ENCODE measurements at places on chromosomes 7 and 10.

DNA sequence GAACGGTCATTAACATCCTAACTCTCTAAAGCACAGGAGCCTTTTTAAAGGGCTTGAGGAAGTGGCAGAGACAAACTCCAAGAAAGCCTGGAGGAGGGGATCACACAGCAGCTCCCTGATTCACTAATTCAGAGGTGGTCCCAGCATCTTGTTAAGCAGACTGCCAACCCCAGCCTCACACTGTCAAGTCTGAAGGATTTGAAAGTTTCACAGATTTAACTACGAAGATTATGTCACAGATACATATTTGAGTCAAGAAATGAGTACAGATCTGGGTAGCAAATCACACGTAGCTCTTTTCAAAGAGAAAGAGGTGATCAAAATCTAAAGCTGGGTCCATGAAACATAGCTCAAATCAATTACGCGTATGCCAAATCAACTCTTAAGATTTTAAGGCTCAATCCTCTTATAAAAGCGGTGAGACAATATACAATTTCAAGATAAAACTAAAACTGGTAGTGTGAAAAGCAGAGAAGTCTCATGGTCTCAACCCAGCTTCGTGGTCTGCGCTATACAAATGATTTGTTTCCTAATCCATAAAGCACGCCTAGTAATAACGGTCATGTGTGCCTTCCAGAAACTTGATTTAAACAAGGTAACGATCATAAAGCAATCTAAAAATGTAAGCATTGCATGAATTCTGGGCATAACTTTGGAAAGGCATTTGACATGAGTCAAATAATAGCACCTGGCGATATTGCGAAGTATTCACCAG is 229.9 kb upstream of the MKLN1 start:
- no peak for DNase-seq

DNA sequence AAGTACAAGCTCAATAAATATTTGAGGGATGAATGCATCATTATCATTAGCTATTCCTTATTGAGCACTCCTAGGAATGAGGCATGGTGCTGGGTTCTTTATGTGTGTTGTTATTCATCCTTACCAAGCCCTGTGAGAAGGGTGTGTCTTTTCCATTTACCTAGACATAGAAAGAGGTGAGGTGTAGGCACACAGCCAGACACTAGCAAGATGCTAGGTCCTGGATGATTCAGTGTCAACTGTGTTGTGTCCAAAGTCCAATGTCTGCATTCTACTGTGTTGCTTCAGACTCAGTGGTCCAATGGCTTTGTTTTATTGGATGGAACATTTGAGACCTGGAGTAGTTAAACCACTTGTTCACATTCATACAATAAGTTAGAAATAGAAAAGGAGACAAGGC is 605.5 kb downstream of the LRMDA start:
- no peak for DNase-seq

- no peak for DNase-seq
Measured at GRCh38 chr7:1352656-1353271, 106.5 kb downstream of the MICALL2 start.

DNA sequence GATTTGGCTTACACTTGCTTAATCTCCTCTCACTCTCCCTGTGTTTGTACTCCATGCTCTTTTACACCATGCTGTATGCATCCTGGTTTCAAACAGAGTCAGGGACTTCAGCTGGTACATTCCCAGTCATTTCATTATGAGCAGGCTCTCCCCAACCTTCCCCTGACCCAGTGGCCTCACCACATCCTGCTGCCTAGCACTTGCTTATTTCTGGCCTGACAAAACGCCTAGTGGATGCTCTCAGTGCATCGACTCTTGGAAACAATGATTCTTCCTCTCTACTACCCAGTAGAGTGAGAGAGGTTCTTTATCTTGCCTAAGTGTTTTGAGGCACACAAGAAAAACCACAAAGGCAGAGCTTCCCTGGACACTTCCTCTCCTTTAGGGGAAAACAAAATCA is 63.4 kb downstream of the CAV1 start:
- DNase-seq, result no peak

DNA sequence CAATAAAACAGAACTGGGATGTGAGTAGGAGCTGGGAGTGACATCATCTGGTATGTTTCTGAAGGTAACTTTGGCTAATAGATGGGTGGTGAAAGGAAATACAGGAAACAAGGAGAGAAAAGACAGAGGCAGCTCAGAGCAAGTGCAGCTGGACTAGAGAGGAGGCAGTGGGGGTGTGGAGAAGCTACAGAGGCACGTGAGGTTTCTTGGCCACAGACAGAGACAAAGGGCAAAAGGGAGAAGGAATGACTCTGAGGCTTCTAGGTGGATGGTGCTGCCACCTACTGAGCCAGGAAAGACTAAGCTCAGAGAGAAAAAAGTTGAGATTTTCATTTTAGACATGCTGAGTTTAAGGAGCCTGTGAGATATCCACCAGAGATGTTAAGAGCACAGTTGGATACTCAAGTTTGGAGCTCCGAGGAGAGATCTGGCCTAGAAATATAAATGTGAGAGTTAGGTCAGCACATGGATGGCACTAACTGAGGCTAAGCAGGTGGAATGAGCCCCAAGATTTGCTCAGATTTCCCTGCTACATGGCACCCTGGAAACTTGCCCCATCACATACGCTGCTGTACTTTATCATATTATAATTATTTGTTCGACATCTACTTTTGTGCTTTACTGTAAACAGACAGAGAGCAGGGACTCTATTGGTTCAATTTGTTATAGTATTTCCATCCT is 293.0 kb upstream of the IMMP2L start:
- peak; percentile 16 for DNase-seq

DNA sequence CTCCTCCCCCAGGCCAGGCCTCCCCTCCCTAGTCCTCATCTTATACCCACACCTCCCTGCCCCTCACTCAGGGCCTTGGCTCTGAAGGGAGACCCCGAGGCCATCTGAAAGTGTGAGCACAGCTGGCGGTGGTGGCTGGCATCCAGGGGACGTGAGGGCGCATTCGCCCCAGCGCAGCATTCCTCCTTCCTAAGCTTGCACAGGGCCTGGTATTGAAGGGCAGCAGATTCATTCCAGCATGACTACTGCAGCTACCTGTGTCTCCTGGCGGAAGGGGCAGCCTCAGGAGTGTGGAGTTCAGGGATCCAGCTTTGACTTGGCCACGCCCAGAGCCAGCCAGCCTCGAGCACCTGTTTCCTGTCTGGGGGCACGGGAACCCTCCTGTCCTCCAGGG is 72.6 kb downstream of the PARP12 start:
- DNase-seq, result no peak

DNA sequence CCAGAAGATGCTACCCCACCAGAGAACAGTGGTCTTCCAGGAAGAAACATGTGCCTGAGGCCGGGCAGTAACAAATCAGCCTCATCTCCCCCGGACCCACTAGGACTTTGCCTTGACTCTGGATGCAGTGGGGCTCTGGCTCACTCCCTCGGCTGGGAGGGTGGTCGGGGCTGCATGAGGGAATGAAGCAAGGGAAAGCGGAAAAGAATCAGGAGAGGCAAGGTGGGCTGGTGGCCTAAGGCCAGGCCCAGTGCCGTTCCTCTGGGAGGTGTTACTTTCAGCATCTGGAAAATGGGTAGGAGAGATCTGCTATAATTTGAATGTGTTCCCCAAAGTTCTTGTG is 51.8 kb downstream of the CLEC2L start:
- no peak for DNase-seq

- DNase-seq, result peak; percentile 31
Measured at GRCh38 chr7:82441669-82442478, 1.7 kb downstream of the CACNA2D1 start.

- no peak for DNase-seq
Measured at GRCh38 chr7:1669954-1670893, at the start of gene ELFN1. Gene ELFN1 (plus strand): TSS chr7:1670277. CDS start chr7:1744597, 74,320 bp downstream.

- no peak for DNase-seq
Measured at GRCh38 chr7:91512958-91513357, 248.7 kb downstream of the FZD1 start.

Data from NCI-H1694 treated with DMSO at 0.1 percent for 48 hours (cell line).